ENCODE measurements at places on chromosomes 13 and 19. TPM values are rescaled to one million over a fixed set of nuclear protein-coding genes. Genes with fewer than 3 reads are reported as not detected.

DNA sequence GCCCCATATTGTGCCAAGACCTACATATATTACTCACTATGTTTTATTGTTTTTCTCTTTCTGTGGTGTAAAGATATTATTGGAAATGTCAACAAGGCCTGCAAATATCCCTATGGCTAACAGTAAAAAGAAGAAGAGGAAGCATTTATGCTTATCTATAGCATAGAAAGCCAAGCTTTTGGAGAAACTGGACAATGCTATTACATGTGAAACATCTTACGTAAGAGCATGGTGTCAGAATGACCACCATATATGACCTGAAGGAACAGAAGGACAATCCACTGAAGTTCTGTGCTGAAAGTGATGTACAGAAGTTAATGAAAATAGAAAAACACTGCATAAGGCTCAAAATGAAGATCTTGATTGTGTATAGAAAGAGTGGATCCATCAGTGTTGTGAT lies 145.2 kb downstream of the KCTD12 start:
- no peak overlapping the region for H3K4me3 ChIP-seq
- H3K4me1 ChIP-seq = no peaks in the 10 kb centered on the region
- H3K36me3 ChIP-seq = no peaks in the 10 kb centered on the region

GRCh38 chr13:46992383-46992952 lies 95.6 kb upstream of the HTR2A start:
- H3K36me3 ChIP-seq = no peaks in the 10 kb centered on the region
- no peak overlapping the region for H3K27ac ChIP-seq
- H3K27me3 ChIP-seq = no peaks in the 10 kb centered on the region
- no peaks in the 10 kb centered on the region for H3K4me1 ChIP-seq
- no peak for DNase-seq

- H3K36me3 ChIP-seq = peaks cover 13% of the 10 kb centered on the region
- H3K27ac ChIP-seq = no peak overlapping the region
- peaks cover 6% of the 10 kb centered on the region for H3K4me1 ChIP-seq
These were observed 11.2 kb downstream of the TSC22D1 start for GRCh38 chr13:44564936-44565335.

DNA sequence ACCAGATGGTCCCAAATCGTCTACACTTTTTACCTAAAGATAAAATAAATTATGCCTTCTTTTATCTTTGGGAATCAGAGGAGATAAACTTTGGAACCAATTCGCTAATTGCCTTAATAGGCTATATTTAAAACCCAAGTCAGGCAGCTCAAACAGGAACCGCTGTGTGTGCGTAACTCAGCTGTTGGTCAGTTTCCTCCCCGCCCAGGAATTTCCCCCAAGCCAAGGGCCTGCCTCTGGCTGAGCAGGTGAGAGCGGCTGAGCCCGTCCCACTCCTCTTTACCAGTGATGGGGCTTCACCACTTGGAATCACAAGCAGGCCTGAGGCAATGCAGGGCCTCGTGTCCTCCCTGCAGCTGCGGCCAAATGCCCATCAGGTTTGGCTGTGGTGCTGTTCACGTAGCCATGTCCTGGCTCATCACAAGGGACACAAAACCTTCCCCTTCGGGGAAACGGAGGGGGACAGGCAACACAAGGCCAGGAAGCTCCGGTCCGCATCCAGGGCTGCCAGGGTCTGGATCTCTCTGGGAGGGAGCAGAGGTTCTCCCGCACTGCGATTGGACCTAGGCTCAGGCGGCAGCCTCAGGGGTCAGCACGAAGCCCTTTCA lies 503 bp upstream of the SLC7A9 start:
- no peak overlapping the region for H3K27ac ChIP-seq
- DNase-seq = peak; percentile 69
- no peaks in the 10 kb centered on the region for H3K36me3 ChIP-seq
- no peaks in the 10 kb centered on the region for H3K27me3 ChIP-seq

The GRK1 gene
- total RNA-seq = 0.31 TPM

- H3K36me3 ChIP-seq = no peaks in the 10 kb centered on the region
- no peak overlapping the region for H3K4me3 ChIP-seq
- no peaks in the 10 kb centered on the region for H3K4me1 ChIP-seq
These were observed 3.2 kb downstream of the RASL11A start for GRCh38 chr13:27273658-27274425.

- H3K4me1 ChIP-seq = no peaks in the 10 kb centered on the region
- H3K27me3 ChIP-seq = no peaks in the 10 kb centered on the region
- H3K27ac ChIP-seq = no peak overlapping the region
These were observed 9.5 kb upstream of the VN1R1 start for GRCh38 chr19:57466489-57466888.

DNA sequence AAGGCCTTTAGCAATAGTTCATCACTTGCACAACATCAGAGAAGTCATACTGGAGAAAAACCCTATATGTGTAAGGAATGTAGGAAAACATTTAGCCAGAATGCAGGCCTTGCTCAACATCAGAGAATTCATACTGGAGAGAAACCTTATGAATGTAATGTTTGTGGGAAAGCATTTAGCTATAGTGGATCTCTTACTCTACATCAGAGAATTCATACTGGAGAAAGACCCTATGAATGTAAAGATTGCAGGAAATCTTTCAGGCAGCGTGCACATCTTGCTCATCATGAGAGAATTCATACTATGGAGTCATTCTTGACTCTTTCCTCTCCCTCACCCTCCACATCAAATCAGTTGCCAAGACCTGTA lies 19.8 kb downstream of the ZNF583 start:
- no peaks in the 10 kb centered on the region for H3K27me3 ChIP-seq
- peaks cover 66% of the 10 kb centered on the region for H3K36me3 ChIP-seq
- H3K4me1 ChIP-seq = no peaks in the 10 kb centered on the region
- no peak for DNase-seq
- no peak overlapping the region for H3K4me3 ChIP-seq
- no peak overlapping the region for H3K27ac ChIP-seq

GRCh38 chr13:23674795-23675640 lies 104.8 kb downstream of the TNFRSF19 start:
- H3K4me1 ChIP-seq = peaks cover 2% of the 10 kb centered on the region
- no peak overlapping the region for H3K27ac ChIP-seq
- H3K27me3 ChIP-seq = no peaks in the 10 kb centered on the region
- DNase-seq = no peak

GRCh38 chr19:41821003-41821735 lies 23.3 kb downstream of the LYPD4 start:
- no peaks in the 10 kb centered on the region for H3K27me3 ChIP-seq
- no peak overlapping the region for H3K4me3 ChIP-seq
- H3K27ac ChIP-seq = no peak overlapping the region
- no peaks in the 10 kb centered on the region for H3K4me1 ChIP-seq
- peak; percentile 76 for DNase-seq

GRCh38 chr13:35618565-35619083 lies 142.1 kb upstream of the MAB21L1 start:
- no peak for DNase-seq
- H3K27ac ChIP-seq = no peak overlapping the region
- H3K27me3 ChIP-seq = no peaks in the 10 kb centered on the region
- H3K4me3 ChIP-seq = no peak overlapping the region
- no peaks in the 10 kb centered on the region for H3K36me3 ChIP-seq

The ZNF69 gene
- 25.4 TPM for total RNA-seq

- peak within 1 kb of the TSS; percentile 85 for H3K4me3 ChIP-seq
- H3K4me1 ChIP-seq = no peaks in the 10 kb centered on the region
- no peaks in the 10 kb centered on the region for H3K36me3 ChIP-seq
- DNase-seq = peak; percentile 45
These were observed at the start of gene DOCK6 for GRCh38 chr19:11261971-11262839. TSS of gene DOCK6 (minus strand) at chr19:11262524. CDS start at chr19:11262440, 84 bp downstream.

GRCh38 chr19:13003081-13003480 lies 7.8 kb downstream of the NFIX start:
- no peak for DNase-seq
- no peaks in the 10 kb centered on the region for H3K4me1 ChIP-seq
- H3K27ac ChIP-seq = no peak overlapping the region
- H3K27me3 ChIP-seq = peaks cover 28% of the 10 kb centered on the region

The SERTAD1 gene
- 9.3 TPM for total RNA-seq

The ZNF480 gene
- 42.5 TPM for total RNA-seq

GRCh38 chr13:45276913-45277312 lies 64.1 kb downstream of the TPT1 start:
- H3K27ac ChIP-seq = no peak overlapping the region
- H3K4me3 ChIP-seq = no peak overlapping the region
- no peak for DNase-seq
- no peaks in the 10 kb centered on the region for H3K27me3 ChIP-seq

DNA sequence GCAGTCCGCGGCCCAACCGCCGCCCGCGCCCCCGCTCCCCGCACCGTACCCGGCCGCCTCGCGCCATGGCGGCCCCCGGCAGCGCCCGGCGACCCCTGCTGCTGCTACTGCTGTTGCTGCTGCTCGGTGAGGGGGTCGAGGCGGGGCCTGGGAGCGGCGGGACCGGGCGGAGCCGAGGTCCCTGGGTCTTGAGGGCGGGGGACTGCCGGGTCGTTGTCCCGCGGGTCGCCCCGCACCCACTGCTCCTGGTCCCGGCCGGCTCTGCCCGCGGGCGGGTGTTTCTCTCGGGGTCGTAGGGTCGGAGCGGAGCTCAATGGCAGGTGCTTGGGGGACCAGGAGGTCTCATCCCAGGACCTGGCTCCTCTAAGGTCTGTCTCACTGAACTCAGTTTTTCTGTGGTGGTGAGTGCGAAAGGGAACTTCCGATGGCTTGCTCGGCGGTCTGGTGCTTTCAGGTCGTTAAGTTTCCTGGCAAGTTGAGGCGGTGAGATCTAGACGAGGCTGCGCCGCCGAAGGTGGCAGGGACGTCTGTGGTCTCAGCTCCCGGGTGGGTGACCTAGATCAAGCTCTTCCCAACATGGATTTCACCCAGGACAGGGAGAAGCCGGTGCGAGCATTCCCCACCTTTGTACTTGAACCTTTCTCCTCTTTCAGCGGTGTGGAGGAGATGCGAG lies 467 bp downstream of the LAMP1 start:
- H3K4me1 ChIP-seq = 0 out of 2 replicates have a peak, but pooled peaks cover 3% of the 10 kb centered on the region
- DNase-seq = peak; percentile 45
- no peak overlapping the region for H3K27ac ChIP-seq
- peak overlapping the region; percentile 93 for H3K4me3 ChIP-seq

DNA sequence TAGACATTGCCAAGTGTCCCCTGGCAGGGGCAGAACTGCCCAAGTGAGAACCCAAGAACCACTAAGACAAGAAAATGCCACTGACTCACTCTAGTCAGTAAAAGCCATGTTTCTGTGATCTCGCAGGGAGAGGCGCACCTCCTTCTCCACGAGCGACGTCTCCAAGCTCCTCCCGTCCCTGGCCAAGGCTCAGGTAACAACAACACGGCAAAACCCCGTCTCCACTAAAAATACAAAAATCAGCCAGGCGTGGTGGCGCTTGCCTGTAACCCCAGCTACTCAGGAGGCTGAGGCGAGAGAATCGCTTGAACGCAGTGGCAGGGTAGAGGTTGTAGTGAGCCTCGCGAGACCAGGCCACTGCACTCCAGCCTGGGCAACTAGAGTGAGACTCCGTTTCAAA lies 17.5 kb upstream of the USE1 start:
- peaks cover 61% of the 10 kb centered on the region for H3K36me3 ChIP-seq
- H3K27ac ChIP-seq = no peak overlapping the region
- no peak for DNase-seq
- no peak overlapping the region for H3K4me3 ChIP-seq

The EID2 gene
- 18.9 TPM for total RNA-seq

DNA sequence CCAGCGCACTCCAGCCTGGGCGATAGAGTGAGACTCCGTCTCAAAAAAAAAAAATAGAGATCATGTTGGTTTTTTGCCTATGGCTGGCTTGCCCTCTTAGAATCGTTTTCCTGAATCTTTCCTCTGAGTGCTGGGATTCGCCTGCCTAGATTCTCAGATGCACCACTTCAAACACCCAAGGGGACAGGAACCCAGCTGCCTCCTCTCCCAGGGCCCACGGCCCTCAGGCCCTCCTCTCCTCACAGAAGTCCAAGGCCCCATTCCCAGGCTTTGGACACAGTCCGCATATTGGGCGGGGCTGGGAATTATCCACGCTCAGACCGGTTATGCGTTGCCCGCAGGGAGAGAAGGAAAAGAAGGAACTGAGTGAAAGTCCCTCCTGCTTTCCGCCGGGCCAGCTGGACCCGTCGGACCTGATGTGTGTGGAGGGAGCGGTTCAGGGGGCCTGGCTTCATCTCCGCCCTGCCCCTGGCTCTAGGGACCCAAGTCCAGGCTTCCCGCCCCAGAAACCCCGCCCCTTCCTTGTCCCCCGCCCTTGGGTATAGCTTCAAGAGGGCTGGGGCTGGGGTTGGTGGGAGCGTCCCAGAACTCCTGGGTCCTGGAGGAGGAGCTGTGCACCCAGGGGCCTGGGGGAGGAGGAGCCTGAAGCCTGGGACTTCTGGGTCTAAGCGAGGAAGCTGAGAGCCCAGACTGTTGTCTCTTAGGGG lies 5.8 kb downstream of the PPFIA3 start:
- peaks cover 9% of the 10 kb centered on the region for H3K27me3 ChIP-seq
- no peak overlapping the region for H3K27ac ChIP-seq
- peaks cover 4% of the 10 kb centered on the region for H3K36me3 ChIP-seq
- H3K4me3 ChIP-seq = peak overlapping the region; percentile 34

GRCh38 chr19:47699360-47699917 lies 13.8 kb upstream of the EHD2 start:
- H3K4me1 ChIP-seq = no peaks in the 10 kb centered on the region
- H3K27ac ChIP-seq = no peak overlapping the region
- no peak overlapping the region for H3K4me3 ChIP-seq
- H3K36me3 ChIP-seq = peaks cover 11% of the 10 kb centered on the region

GRCh38 chr13:96089749-96090239 lies at the start of gene HS6ST3:
TSS of gene HS6ST3 (plus strand) at chr13:96090107.
- DNase-seq = peak; percentile 79
- H3K36me3 ChIP-seq = peaks cover 2% of the 10 kb centered on the region
- H3K27me3 ChIP-seq = peaks cover 29% of the 10 kb centered on the region
- H3K27ac ChIP-seq = no peak within 1 kb of the TSS
- H3K4me3 ChIP-seq = peak within 1 kb of the TSS; percentile 85

DNA sequence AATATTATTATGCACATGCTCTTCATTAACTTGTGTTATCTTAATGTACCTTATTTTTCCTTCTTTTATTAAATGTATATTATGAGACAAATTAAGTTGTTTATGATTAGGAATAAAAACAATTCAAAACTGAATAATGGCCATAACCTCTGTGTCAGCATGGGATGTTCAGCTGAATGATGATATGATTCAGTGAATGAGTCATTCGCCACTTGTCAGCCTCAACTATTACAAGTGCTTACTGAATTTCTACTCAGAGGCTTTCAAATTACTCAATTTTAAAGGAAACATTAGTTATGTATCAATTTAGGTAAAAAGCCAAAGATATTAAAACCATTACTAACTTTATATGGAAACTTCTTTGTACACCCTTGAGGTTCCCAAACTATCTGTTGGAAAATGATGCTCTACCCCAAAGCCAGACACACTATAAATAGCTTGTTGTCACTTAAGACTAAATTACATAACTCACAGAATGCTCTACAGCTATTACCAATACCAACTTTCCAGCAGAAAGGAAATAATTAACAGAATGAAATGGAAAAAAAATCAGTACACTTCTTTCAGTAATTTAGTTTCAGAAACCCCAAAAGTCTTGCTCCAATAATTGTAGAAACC lies 14.4 kb downstream of the LIG4 start:
- no peak for DNase-seq
- H3K4me3 ChIP-seq = no peak overlapping the region
- no peak overlapping the region for H3K27ac ChIP-seq
- no peaks in the 10 kb centered on the region for H3K36me3 ChIP-seq

The NCR1 gene
- total RNA-seq = 2.0 TPM

Data from H9 (cell line).